ENCODE measurements at places on chromosomes 6 and 20. TPM values are rescaled to one million over a fixed set of nuclear protein-coding genes. Genes with fewer than 3 reads are reported as not detected.

The SOD2 gene
- 25.5 TPM for total RNA-seq

The YIPF3 gene
- 91.6 TPM for total RNA-seq

The COL9A1 gene
- not detected for total RNA-seq

The PGC gene
- not detected for total RNA-seq

The C20orf141 gene
- not detected for total RNA-seq

The SYTL3 gene
- total RNA-seq = 1.5 TPM

The PSMB1 gene
- total RNA-seq = 327 TPM

The AIF1 gene
- not detected for total RNA-seq

The TNFRSF6B gene
- total RNA-seq = 31.8 TPM

The RREB1 gene
- 24.9 TPM for total RNA-seq

The PRELID3B gene
- total RNA-seq = 61.7 TPM

The PAK5 gene
- 0.14 TPM for total RNA-seq

The MYCT1 gene
- not detected for total RNA-seq

The C6orf58 gene
- not detected for total RNA-seq

The RFX6 gene
- total RNA-seq = not detected

The RAD21L1 gene
- total RNA-seq = not detected

The MAN1A1 gene
- total RNA-seq = 1.6 TPM

The RIPOR2 gene
- 0.21 TPM for total RNA-seq

The STX16 gene
- total RNA-seq = 21.9 TPM

The TPD52L2 gene
- 85.5 TPM for total RNA-seq

The CCN6 gene
- 0.14 TPM for total RNA-seq

The SLC4A11 gene
- 13.0 TPM for total RNA-seq

The TINAG gene
- total RNA-seq = not detected

The BCKDHB gene
- total RNA-seq = 9.9 TPM

The TFAP2B gene
- total RNA-seq = not detected

The KIF16B gene
- total RNA-seq = 9.9 TPM

The SCP2D1 gene
- total RNA-seq = not detected

The DPPA5 gene
- not detected for total RNA-seq

The SLC22A16 gene
- total RNA-seq = not detected

The TNF gene
- total RNA-seq = 0.23 TPM

The HDGFL1 gene
- not detected for total RNA-seq

The PI16 gene
- not detected for total RNA-seq

The CDH22 gene
- not detected for total RNA-seq

The SEL1L2 gene
- not detected for total RNA-seq

The GSTA2 gene
- total RNA-seq = not detected

The TBC1D32 gene
- total RNA-seq = 12.6 TPM

The PANK2 gene
- 36.0 TPM for total RNA-seq

The PIM1 gene
- total RNA-seq = 41.0 TPM

The OR2J3 gene
- total RNA-seq = not detected

The PRICKLE4 gene
- total RNA-seq = 0.28 TPM

The SLC35D3 gene
- not detected for total RNA-seq

The RIPPLY2 gene
- not detected for total RNA-seq

The LRRN4 gene
- 0.14 TPM for total RNA-seq

The BPIFA1 gene
- 0.42 TPM for total RNA-seq

The CDSN gene
- 0.14 TPM for total RNA-seq

The SLC25A27 gene
- 3.1 TPM for total RNA-seq

The PARD6B gene
- total RNA-seq = 4.3 TPM

The TMEM151B gene
- not detected for total RNA-seq

The ERVFRD-1 gene
- total RNA-seq = not detected

The IL17A gene
- total RNA-seq = not detected

The SYS1 gene
- total RNA-seq = 26.3 TPM

The FOXP4 gene
- 13.2 TPM for total RNA-seq

The TFAP2C gene
- 10.8 TPM for total RNA-seq

The OR2J2 gene
- not detected for total RNA-seq

The SAMHD1 gene
- 7.4 TPM for total RNA-seq

The CTCFL gene
- not detected for total RNA-seq

The GPLD1 gene
- total RNA-seq = 0.74 TPM

The C6orf163 gene
- 1.1 TPM for total RNA-seq

Measured in airway epithelial cell (primary cell).